EL (cell line): ENCODE measurements at places on chromosomes 7 and 10.
A peak's percentile ranks its signal among the peaks of the same experiment; 100 is the strongest.

GRCh38 chr10:78401624-78402367, 368.1 kb downstream of the RPS24 start:
- no peak for DNase-seq

DNA sequence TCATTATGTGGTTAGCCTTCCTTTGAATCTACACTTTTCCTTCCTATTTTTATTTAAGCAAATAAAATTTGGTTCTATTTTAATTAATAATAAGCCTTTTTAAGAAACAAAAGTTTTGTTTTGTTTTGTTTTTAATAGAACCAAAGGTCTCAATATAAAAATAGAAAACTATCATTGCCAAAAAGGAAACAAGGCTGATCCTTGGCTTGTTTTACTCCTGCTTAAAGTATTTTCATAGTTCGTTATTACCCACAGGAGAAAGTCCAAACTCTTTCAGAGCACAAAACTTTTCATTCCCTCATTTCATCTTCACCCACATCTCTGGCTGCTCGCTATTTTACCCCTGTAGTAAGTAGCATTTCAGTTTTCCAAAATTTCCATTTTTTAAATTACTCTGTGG, 374.8 kb downstream of the SEMA3D start:
- no peak for DNase-seq

DNA sequence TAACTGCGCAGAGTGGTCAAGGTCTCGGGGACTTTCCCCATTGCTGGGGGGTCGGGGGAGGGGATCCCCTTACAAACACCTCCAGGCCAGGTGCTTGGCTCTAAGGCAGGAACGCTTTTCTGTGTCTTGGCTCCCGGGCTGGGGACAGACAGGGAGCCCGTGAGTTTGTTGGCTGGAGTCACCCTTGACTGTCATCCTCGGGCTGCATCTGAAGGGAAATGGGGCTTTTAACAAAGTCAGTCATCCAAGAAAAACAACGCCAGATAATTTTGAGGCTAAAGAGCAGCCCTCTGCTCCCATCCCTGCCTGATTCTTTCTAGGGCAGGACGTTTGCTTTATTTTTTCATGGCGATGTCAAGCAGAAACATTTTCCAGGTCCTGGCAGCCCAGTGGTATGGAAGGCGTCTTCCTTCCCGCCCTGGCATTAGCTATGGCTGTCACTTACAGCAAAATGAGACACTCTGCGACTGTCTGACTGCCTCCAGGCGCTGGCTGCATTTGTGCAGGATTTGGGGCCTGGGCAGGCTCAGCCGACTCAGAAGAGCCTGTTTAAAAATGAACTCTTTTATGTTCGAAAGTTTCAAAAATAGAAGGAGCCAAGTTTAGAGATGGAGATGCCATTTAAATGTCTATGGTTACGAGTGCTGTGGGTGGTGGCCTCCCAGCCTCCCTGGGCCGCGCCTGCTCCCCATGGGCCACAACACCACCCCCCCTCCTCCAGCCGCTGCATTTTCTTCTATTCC, 54.7 kb upstream of the TNS3 start:
- DNase-seq: no peak

GRCh38 chr7:151008143-151008510, 16.2 kb downstream of the ATG9B start:
- no peak for DNase-seq

DNA sequence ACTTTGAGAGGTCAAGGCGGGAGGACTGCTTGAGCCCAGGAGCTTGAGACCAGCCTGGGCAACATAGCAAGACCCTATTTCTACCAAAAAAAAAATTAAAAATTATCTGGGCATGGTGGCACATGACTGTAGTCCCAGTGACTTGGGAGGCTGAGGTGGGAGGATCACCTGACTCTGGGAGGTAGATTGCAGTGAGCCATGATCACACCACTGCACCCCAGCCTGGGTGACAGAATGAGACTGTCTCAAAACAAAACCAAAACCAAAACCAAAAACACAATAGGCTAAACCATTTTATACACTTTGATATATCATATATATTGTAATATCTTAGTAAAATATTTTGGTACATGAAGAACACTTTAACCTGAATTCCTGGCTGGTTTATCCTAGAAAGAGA, 101.6 kb downstream of the RAPGEF5 start:
- no peak for DNase-seq

- no peak for DNase-seq
Observed at GRCh38 chr7:83096065-83096580, 66.6 kb downstream of the PCLO start.

GRCh38 chr7:143239813-143240212, 18.0 kb downstream of the TAS2R40 start:
- peak; percentile 31 for DNase-seq

DNA sequence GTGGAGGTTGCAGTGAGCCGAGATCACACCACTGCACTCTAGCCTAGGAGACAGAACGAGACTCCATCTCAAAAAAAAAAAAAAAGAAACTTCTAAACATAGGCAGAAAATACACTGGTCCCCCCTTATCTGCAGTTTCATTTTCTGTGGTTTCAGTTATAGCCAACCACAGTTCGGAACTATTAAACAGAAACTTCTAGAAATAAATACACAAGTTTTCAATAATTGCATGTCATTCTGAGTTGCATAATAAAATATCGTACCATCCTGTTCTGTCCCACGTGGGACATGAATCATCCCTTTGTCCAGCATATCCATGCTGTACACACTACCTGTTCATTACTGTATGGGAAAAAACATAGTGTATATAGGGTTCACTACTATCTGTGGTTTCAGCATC, 8.0 kb downstream of the XRCC2 start:
- no peak for DNase-seq

- DNase-seq: peak; percentile 26
Observed at GRCh38 chr10:42864575-42864974, 82.0 kb downstream of the BMS1 start.

- no peak for DNase-seq
Observed at GRCh38 chr7:10429511-10429910, 544.2 kb upstream of the PHF14 start.

DNA sequence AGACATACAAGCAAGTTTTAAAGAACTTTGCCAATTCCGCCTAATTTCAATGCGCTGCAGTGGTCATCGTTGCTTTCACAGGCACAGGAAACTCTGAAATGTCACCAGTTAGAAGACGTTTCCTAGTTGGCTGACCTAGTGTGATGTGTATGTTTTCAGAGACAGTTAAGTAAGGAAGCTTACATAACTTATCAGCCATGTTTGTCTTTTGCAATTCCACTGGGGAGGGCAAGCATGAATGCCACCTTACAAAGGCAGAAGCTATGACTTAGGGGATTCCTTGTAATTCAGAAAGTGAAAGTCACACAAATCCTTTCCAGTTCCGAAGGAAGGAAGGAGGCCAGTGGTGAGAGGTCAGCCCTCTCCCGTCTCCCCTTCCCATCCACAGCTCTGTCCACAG, 15.0 kb upstream of the NPS start:
- DNase-seq: peak; percentile 1

- DNase-seq: no peak
Observed at GRCh38 chr7:44762726-44763522, 14.3 kb downstream of the ZMIZ2 start.

DNA sequence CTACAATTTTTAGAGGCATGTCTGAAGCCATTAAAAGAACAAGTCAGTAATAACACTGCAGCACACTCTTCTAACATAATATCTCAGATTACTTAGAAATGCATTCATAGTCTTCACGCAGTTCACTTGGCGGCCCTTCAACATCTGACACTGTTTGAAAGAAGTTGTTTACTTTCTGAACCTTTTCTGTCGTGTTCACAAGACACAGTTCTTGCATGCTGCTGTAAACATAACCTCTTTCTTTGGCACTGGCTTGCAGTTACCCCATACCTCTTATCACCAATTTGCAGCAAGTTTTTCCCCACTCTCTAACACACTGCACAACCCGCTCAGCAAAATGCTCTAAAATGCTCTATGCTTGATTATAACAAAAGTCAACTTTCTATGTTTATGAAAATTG, 12.0 kb downstream of the PIP4K2A start:
- no peak for DNase-seq

- DNase-seq: no peak
Observed at GRCh38 chr7:45456105-45456504, 118.1 kb upstream of the ADCY1 start.

DNA sequence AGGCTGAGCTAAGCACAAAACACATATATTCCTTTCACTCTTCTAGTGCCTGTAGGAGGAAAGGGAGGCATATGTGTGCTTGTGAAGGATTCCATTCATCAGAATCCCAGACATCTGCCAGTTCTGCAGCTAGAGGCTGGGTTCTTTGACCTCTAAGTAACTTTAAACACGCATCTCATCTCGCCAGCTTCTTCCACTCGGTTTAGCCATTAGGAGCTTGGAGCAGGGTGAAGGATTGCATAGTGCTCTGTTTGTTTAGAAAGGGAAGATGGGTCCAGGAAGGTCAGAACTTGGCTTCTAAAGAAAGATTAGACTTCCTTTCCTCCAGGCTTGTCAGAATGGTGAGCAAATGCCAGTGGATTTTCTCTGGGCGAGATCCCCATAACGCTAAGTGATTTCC, 43.6 kb downstream of the HK1 start:
- DNase-seq: no peak

DNA sequence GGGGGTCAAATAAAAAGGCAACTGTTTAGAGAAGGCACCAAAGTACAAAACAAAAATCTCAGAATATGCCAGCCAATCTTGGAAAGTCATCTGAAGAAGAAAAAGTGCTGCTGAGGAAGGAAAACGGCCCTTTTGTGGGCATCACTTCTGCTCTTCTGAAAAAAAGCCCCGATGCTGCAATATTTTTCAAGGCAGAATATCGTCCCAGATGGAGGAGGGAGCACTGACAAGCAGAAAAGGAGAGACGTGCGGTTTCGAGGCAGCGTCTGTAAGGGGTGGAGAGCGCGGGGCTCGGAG, 959 bp upstream of the ATRNL1 start:
- DNase-seq: no peak

- peak; percentile 58 for DNase-seq
Observed at GRCh38 chr7:31633894-31634494, 53.0 kb upstream of the PPP1R17 start.

GRCh38 chr10:92967641-92968040, 93.0 kb upstream of the CYP26C1 start:
- no peak for DNase-seq

GRCh38 chr7:128431221-128431620, 21.4 kb upstream of the IMPDH1 start:
- no peak for DNase-seq

- no peak for DNase-seq
Observed at GRCh38 chr7:7005303-7005702, 177.0 kb upstream of the C1GALT1 start.

DNA sequence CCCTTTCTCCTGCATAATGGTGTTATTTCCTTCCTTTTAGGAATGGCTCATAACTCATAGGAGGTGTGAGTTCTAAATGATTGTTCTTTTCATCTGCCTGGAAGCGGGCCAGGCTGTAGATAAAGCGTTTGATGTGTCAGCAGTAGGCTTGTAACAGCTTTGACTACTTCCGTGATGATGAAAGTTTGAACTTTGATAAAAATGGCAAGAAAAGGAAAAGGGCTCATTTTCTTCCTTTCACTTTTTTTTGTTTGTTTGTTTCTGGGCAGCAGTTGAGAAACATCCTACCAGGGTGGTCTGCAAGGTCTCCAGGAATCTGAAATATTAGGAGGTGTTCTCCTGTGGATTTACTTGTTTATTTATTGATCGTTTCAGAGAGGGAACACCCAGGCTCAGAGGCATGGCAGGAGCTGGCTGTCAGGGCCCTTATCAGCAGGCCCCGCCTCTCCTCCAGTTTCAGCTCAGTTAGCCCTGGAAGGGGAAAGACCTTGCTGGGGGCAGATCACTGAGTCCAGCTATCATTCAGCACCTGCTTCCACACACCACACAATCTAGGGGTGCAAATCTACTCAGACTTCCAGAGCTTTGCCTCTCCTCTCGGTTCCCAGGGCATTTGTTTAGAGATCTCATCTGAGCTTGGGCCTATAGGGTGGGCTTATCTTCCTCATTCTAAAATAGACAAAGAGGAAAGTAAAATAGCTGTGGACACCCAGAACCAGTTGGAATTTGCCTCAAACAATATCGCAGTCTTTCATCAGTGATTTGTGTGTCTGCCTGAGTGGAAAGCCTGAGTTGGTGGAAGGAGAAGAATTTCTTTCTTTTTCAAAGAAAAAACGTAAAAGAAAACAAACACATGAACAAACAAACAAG, 130.9 kb downstream of the BMPER start:
- no peak for DNase-seq

GRCh38 chr7:99105756-99106155, 38.2 kb downstream of the SMURF1 start:
- no peak for DNase-seq
